ENCODE measurements at places on chromosomes 4 and X.

- DNase-seq, result no peak
These were observed 143.2 kb upstream of the DGKK start for GRCh38 chrX:50613846-50614245.

- DNase-seq, result no peak
These were observed 92.3 kb downstream of the BCOR start for GRCh38 chrX:40005292-40006011.

DNA sequence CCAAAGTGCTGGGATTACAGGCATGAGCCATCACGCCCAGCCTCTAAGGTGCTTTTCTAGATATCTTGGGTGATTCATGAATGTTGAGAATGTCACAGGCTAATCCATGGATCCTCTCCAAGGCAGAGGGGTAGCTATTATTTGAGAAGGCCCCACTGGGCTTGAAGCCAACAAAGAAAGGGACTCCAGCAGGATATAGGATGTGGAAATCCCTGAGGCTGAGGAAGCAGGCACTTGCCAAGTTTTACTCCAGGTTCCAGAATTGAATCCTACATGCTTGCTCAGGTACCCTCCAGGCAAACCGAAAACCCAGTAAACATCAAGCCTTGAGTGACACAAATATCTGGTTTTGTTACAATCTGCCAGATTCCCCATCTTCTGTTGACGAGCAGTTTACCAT lies 15.8 kb downstream of the NLGN3 start:
- no peak for DNase-seq

GRCh38 chr4:109947457-109947856 lies 34.8 kb downstream of the EGF start:
- DNase-seq, result no peak

- DNase-seq, result no peak
These were observed 82.0 kb downstream of the TMEM156 start for GRCh38 chr4:38950159-38950558.

GRCh38 chr4:22434895-22435294 lies 81.0 kb downstream of the ADGRA3 start:
- no peak for DNase-seq

- no peak for DNase-seq
These were observed 3.5 kb downstream of the ADH6 start for GRCh38 chr4:99215521-99215920.

DNA sequence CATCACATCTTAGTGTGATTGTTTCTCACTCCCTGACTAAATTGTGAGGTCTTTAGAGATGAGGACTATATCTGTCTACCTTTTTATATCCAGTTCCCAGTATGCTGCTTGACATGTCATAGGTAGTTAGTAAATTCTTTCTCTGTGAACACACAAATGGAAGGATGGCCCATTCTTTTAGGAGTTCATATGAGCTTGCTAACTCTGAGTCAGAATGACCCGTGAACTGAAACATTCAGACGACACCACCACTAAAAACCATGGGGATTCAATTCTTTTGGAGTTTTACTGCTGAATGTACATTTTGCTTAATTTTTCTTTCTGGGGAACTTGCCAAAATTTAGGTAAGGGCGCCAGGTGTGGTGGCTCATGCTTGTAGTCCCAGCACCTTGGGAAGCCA lies 13.9 kb downstream of the OFD1 start:
- DNase-seq, result no peak

DNA sequence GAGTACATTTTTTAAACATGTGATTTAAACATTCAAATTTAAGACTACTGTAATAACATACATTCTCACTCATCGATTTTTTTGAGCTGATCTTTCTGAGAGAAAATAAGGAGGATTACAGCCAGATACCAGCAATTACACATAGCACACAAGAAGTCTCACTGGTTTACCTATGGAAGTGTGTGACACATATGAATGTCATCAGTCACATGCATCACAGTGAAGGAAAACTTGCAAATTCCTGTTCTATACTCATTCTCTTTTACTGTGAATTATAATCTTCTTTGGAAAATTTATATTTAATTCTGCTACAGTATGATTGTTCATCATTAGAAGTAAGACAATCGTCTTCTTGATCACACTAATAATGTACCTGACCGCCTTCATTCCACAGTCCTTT lies 21.3 kb upstream of the BMP2K start:
- no peak for DNase-seq

GRCh38 chr4:185735866-185736400 lies 76.1 kb downstream of the SORBS2 start:
- DNase-seq, result no peak

GRCh38 chrX:50606300-50606950 lies 135.8 kb upstream of the DGKK start:
- DNase-seq, result no peak

DNA sequence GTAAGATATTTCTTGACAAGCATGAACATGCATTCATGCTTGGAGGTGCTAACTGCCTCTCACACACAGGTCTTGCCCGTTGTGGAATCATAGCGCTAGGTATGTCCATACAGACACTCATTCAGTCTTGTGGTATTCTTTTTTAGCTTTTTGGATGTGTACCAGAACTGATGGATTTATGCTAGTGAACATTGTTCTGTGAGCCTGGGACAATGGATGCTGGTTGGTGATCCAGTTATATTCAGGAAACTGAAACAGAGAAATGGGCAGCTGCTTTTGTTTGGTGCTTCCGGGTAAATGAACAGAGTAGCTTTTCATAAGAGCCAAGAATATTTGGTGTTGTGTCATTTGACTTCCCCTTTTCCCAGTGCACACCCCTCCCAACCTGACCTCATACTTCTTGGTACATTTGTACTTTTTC lies 78.9 kb upstream of the SLC4A4 start:
- no peak for DNase-seq

- no peak for DNase-seq
These were observed 82.6 kb downstream of the GPC4 start for GRCh38 chrX:133332737-133333136.

- no peak for DNase-seq
These were observed 1089.2 kb downstream of the C4orf33 start for GRCh38 chr4:130185123-130185522.

GRCh38 chr4:138639018-138639741 lies 376.4 kb upstream of the NOCT start:
- no peak for DNase-seq

DNA sequence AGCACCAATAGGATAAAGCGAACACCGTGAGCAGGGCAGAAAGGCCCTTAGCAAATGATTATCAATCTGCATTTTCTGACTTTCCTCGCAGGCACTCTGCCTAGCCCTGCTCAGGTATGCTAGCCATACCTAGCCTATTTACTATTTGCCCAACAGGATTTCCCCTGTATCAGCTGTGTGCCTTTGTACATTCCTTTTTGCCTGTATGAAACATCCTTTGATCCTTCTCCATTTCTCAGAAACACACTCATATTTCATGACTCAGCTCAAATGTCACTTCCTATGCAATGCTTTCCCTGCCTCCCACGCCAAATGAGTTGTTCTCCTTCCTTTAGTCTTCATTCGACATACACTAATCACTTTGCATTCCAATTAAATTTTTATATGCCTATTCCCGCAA lies 37.2 kb downstream of the PCDH7 start:
- no peak for DNase-seq

DNA sequence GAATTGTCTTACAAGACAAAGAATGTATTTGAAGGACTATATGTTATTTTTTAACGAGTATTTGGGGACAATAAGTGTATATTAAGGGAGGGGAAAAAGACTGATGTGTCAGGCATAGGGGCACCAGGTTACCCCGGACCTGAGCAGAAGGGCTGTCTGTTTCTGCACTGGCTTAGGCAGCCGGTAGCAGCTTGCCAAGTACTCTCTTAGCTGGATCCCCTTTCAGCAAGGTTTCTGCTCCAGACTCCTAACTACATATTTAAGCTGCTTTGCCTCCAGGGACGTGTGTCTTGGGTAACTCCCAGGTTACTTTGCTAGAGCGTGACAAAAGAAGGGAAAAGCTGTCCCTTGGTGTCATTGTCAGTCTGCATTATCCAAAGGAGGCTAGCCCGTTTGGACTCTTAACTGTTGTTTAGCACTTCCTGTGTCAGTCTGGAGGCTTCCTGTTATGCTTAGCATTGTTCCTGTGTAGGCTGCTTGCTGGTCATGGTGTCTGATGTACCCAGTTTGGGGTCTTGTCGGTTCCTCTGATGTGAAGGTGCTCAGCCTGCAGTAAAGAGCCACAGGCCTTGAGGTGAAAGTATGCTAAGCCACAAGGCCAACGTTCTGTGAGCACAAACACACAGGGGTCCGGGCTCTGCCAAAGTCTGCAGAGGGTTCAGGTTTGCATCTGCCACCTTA lies 11.6 kb downstream of the CXCR3 start:
- DNase-seq, result no peak

DNA sequence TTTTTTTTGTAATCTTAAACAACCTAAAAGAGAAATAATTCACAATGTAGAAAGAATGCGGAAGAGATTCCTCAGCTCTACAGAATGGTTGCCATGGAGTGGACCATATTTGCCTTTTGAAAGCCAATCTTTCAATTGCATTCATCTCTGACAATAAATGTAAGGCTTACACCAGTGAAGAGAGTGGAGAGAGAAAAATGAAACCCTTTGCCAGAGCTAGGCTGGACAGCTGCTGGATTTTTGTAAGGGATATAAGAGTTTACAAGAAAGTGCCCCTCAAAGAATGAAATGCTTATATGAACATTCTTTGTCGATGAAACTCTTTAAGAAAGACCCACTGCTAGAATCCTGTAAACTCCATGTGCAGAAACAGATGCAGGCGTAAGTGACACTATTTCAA lies 66.0 kb upstream of the FAT1 start:
- DNase-seq, result no peak

GRCh38 chr4:123398066-123398852 lies 1.7 kb downstream of the SPRY1 start:
- no peak for DNase-seq
